ENCODE measurements at places on chromosomes 13 and 19.

DNA sequence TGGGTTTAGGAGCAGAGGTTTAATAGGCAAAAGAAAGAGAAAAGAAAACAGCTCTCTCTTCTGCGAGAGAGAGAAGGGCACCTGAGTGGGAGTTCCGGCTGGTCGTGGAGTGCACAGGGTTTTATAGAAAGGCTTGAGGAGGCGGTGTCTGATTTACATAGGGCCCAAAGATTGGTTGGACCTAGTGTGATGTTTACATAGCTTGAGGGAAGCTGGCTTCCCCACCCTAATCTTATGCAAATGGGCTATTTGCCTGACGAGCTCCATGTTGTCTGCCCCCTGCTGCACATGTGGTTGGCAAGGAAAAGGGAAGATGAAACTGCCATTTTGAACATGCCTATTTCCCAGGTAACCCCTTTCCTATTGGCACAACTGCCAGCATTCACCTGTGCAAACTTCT lies 21.5 kb upstream of the MEDAG start:
- DNase-seq = no peak

- no peak for DNase-seq
Measured at GRCh38 chr13:44876782-44877324, 112.4 kb downstream of the NUFIP1 start.

GRCh38 chr13:27263438-27263837 lies 7.2 kb upstream of the RASL11A start:
- no peak for DNase-seq

DNA sequence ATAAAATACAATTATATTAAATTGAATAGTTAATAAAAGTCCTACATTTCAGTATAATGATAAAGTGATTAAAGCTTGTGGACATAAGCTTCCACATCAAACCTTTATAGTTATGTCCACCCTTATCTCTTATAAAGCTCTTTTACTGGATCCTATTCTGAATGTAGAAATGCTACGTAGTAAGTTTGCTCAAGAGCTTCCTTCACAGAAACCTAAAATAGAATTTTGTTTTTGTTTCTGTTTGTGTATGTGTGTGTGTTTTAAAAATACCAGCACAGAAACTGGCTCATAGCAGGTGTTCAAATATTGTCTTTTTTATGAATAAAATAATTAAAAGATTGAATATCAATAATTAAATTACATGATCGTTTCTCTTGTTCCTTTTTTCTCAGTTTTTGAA lies 21.0 kb upstream of the UFM1 start:
- DNase-seq = no peak

DNA sequence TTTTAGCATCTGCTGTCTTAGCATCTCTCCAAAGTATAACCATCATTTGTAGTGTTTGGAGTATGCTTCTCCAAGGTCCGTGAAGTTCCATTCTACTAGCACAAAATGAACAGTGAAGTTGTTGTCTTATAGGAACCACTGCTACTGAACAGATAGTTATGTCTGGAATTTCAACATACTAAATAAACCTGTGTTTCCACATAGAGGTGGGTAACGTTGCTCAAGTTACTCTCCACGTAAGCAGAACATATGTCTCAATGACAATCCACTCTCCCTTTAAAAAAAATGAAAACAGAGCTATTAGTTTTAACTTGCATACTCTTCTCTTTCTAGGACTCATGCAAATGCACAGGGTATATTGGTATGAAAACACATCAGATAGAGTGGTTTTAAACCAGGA lies 184.3 kb upstream of the TRPC4 start:
- no peak for DNase-seq
